ENCODE measurements at places on chromosomes 7 and 10.

DNA sequence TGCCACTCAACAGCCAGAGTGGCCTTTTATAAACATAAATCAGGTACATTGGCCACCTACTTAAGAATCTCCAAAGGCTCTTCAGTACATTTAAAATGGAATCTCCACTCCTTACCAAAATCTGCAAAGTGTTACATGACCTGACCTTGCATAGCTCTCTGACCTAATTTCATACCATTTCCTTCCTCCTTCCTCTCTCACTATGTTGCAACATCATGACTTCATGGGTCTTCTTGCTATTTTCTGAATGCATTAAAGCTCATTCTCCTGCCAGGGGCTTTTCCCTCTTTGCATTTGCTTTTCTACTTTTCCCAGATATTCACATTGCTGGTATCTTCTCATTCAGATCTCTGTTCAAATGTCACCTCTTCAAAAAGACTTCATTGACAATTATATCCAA, 22.1 kb upstream of the PPP1R17 start:
- no peak for DNase-seq

GRCh38 chr10:119198438-119198837, 8.9 kb upstream of the GRK5 start:
- DNase-seq = no peak

GRCh38 chr10:72509206-72509799, 116.6 kb downstream of the MICU1 start:
- DNase-seq = no peak

DNA sequence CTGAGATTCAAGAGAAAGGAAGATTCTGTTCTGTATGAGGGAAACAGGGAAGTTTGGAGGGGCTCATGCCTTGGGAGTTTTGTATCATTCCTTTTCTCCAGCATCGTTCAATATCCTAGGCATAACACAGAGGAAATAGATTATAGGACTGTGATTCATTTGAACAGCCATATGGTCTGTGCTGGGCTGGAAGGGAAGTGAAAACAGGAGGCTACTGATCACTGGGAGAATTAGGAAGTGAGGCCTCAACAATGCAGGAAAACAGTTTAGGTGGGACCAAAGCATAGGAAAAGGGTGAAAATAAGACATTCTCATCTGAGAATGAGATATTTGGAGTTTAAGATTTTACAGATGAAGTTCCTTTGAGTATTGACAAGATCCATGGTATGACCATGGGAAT, 70.7 kb upstream of the MKX start:
- DNase-seq = no peak

- DNase-seq = no peak
Observed at GRCh38 chr7:1744296-1745017, 74.4 kb downstream of the ELFN1 start.

DNA sequence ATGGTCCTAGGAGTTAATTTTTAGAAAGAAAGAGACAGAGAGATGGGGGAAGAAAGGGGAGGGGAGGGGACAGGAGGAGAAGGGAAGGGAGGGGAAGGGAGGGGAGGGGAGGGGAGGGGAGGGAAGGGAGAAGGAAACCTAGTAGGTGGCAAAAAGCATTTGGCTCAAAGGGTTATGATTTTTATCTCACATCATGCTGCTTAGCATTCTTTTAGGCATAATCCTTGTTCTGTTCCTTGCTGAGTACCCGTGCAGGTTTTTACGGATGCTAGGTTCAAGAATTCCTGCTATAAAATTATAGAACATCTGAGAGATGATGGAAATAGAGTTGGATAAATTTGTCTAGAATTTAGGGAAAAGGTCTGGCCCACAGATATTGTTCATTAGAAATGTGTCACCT, 132.4 kb upstream of the PRSS1 start:
- DNase-seq = no peak

- DNase-seq = no peak
Observed at GRCh38 chr7:77794000-77794399, 4.2 kb downstream of the TMEM60 start.

- no peak for DNase-seq
Observed at GRCh38 chr7:94042381-94042780, 38.2 kb upstream of the BET1 start.

DNA sequence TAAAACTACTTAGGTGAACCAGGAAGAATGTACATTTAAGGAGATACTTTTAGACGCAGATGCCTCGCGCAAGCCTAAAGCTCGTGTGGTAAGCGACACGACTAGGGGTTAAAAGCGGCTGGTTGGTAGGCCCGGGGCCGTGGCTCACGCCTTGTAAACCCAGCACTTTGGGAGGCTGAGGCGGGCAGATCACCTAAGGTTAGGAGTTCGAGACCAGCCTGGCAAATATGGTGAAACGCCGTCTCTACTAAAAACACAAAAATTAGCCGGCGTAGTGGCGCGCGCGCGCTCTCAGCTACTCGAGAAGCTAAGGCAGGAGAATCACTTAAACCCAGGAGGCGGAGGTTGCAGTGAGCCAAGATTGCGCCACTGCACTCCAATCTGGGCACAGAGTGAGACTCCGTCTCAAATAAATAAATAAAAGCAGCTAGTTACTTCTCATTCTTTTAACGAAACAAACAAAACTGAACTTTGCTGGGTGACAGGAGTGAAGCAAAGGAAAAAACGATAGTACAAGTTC, 879 bp downstream of the NUDT5 start:
- DNase-seq = no peak

DNA sequence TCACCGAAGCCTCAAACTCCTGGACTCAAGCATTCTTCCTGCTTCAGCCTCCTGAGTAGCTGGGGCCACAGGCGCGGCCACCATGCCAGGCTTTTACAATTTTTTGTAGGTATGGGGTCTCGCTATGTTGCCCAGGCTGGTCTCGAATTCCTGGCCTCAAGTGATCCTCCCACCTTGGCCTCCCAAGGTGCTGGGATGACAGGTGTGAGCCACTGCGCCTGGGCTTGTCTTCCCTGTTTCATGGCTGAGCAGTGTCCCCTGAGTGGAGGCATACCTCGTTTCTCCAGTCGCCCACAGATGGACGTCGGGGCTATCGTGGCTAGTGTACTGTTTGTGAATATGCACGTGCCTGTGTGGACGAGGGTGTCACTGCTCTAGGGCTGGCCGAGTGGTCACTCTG, 11.3 kb downstream of the INPP5A start:
- no peak for DNase-seq

DNA sequence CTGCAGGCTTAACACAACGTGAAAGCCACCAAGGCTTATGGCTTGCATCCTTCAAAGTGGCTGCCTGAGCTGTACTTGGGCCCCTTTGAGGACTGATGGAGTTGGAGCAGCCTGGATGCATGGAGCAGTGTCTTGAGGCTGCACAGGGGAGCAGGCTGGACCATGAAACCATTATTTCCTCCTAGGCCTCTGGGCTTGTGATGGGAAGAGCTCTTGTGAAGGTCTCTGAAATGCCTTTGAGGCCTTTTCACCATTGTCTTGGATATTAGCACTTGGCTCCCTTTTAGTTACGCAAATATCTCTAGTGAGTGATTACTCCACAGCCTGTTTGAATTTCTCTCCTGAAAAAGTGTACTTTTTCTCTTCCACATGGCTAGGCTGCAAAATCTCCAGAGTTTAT, 201.2 kb upstream of the NPY start:
- no peak for DNase-seq

GRCh38 chr10:85558533-85558932, 808.1 kb downstream of the GRID1 start:
- DNase-seq = no peak

DNA sequence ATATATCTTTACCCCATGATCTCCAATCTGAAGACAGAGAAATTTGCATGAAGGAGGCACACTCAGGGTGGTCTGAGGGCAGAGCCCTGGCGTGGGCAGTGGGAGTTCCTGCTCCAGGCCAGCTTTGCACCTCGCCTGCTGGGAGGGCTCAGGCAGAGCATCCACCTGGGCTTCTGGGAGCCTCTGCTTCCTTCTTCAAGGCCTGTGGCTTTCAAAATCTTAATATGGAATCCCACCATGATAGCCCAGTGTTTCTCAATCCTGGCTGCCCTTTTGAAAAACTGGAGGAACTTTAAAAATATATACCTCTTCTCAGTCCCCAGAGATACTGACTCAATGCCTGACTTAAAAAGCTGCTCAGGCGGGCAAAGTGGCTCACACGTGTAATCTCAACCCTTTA, 36.7 kb upstream of the PSAP start:
- no peak for DNase-seq

GRCh38 chr7:47102331-47102841, 479.5 kb downstream of the TNS3 start:
- DNase-seq = no peak

GRCh38 chr10:130045091-130045652, 65.5 kb downstream of the C10orf143 start:
- no peak for DNase-seq

- DNase-seq = no peak
Observed at GRCh38 chr7:98771519-98771918, 98.3 kb downstream of the TMEM130 start.

GRCh38 chr7:24877790-24878311, 102.1 kb downstream of the OSBPL3 start:
- DNase-seq = no peak

- no peak for DNase-seq
Observed at GRCh38 chr10:97065128-97065527, 120.6 kb downstream of the SLIT1 start.

- DNase-seq = no peak
Observed at GRCh38 chr7:48259463-48260280, 88.4 kb downstream of the ABCA13 start.

DNA sequence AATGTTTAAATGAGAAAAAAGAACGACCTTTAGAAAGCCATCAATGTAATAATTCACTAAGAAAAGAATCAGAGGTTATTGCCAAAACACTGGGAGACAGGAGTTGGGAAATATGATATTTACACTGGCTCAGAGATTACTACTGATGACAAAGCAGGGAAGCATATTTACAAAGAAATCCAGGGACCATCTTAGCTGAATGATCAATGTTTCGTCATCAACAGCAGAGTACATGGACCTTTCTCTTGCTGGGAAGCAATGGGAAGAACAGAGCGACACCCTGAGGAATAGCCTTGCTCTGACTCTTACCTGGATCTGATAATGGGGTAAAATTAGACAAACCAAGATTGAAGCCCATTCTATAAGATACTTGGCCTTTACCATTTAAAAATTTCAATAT, 1293.5 kb downstream of the XPNPEP1 start:
- no peak for DNase-seq

GRCh38 chr7:99311702-99312101, 14.0 kb upstream of the ARPC1A start:
- no peak for DNase-seq

DNA sequence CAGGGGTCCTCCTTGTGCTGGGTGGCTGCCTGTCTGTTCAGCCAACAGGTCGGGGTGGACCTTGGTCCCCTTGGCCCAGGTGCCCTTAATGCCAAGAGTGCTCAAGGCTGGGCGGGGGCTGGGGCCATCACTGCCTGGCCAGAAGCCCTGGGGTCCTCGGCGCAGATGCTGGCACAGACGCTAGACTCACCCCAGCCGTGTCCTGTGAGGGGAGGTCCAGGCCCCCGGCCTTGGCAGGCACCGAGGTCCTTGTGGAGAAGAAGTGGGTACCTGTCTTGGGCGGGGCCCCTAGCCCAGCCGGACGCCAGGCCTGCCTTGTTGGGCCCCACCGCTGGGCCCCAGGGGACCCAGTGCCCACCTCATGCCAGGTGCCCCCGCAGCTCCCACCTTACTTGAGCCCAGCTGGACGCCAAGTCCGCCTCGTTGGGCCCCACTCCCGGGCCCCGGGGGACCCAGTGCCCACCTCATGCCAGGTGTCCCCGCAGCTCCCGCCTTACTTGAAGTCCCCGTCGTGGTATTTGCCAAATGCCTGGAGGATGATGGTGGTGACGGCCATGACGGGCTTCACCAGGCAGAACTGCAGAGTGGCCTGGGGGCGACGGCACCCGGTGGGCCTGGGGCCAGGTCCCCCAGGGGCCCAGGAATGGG, 6.5 kb downstream of the TMEM184A start:
- no peak for DNase-seq

DNA sequence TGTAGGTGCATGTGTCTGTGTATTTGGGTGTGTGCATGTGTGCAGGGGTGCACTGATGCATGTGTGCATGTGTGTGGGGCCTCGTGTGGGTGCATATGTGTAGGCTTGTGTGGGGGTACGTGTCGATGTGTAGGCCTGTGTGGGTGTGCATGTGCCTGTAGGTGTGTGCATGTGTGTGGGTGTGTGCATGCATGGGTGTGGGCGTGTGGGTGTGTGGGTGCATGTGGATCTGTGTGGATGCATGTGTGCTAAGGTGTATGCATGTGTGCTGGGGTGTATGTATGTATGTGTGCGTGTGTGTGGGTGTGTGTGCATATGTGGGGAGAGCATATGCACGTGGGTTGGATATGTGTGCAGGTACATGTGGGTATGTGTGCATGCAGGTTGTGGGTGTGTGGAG, 73.2 kb downstream of the NKX6-2 start:
- DNase-seq = no peak

GRCh38 chr10:69769395-69769992, 32.2 kb upstream of the COL13A1 start:
- DNase-seq = no peak

- DNase-seq = no peak
Observed at GRCh38 chr7:35705932-35706461, 11.1 kb upstream of the HERPUD2 start.

- no peak for DNase-seq
Observed at GRCh38 chr10:103856797-103857170, 1.4 kb upstream of the SH3PXD2A start.

DNA sequence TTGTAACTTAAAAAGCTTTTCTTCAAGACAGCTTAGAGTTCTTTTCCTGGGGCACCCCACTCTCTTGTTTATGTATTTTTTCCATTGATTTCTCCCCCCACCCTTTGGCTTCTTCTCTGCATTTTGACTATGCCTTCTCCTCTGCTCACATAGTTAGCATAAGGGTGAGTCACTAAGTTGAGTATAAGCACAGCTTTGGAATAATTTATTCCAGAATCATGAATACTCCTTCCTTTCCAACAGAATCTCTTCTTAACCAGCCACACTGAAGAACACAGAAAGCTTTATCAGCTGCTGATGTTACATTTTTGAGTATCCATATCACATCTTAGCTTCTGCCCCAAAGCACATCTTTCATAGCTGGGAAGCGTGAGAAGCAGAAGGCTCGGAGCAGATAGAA, 449.5 kb upstream of the MKI67 start:
- no peak for DNase-seq

DNA sequence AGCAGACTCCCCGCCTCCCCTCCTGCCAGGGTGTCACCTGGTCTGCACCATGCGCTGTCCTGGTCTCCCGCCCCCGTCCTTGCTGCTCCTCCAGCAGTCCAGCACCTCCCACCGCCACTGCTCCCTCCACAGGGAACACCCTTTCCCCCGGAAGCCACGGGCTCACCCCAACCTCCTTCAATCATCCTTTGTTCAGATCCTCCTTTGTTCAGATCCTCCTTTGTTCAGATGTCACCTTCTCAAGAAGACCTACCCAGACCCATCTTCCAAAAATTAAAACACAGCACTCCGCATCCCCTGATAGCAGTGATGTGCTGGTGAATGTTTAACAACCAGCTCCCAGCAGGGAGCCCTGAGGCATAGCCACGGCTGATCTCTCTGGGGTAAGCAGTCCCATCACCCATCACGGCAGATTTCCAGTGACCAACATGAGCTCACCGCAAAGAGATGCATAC, 237.7 kb downstream of the USP6NL start:
- no peak for DNase-seq

- DNase-seq = no peak
Observed at GRCh38 chr7:40753455-40753854, 618.6 kb downstream of the SUGCT start.

GRCh38 chr7:83011954-83012353, 150.7 kb downstream of the PCLO start:
- no peak for DNase-seq

Measured in stimulated activated CD8-positive, alpha-beta memory T cell treated with anti-CD3 and anti-CD28 coated beads, Interleukin-15, amount 100 ng/mL, for 4 hours (primary cell).